ENCODE measurements at places on chromosomes 7 and 10. TPM values are rescaled to one million over a fixed set of nuclear protein-coding genes. Genes with fewer than 3 reads are reported as not detected.

GRCh38 chr10:35307297-35307696, 29.0 kb upstream of the CCNY start:
- DNase-seq: no peak

GRCh38 chr10:1120306-1120705, 64.1 kb downstream of the WDR37 start:
- DNase-seq: no peak

- no peak for DNase-seq
Measured at GRCh38 chr7:39623732-39624441, 515 bp downstream of the RALA start.

- no peak for DNase-seq
Measured at GRCh38 chr10:131781791-131782190, 119.0 kb upstream of the PPP2R2D start.

- no peak for DNase-seq
Measured at GRCh38 chr10:121245754-121246153, 352.5 kb downstream of the FGFR2 start.

The NKX2-3 gene
- not detected for total RNA-seq

The MKX gene
- 15.0 TPM for total RNA-seq
